ENCODE measurements at places on chromosomes 11 and 22.

GRCh38 chr22:46145896-46146295 is 4.4 kb upstream of the PPARA start:
- DNase-seq, result no peak

DNA sequence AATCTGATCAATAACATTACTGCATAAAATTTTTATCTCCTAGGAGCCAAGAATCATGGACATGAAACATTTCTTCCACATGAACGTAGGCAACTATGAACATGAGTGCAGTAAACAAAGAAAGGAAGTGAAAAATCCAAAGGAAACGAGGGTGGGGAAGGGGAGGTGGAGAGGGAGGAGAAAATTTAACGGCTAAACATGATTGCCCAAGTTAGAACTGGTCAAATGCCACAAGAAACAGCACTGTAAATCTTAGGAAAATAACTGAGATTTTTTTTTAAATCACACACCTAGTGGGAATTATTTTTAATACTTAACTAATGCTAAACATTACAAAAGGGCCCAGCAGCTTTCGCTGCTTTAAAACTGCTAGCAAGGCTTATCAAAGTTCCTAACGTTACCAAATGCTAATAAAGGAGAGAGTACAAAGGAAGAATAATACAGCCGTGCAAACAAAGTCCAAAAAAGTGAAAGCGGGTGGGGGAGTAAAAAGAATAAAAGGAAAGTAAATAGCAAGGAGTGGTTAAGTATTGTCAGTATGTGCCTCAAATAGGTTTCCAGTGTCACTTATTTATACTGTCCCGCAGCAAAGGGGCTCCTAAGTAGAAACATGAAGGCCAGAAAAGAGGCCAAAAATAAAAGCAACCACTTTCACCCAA is 13.7 kb downstream of the NARS2 start:
- DNase-seq, result no peak

- no peak for DNase-seq
Observed at GRCh38 chr11:78800096-78800690, 225.5 kb upstream of the NARS2 start.

- DNase-seq, result no peak
Observed at GRCh38 chr22:30169002-30169401, 77.6 kb downstream of the LIF start.

GRCh38 chr11:102985850-102986249 is 30.3 kb upstream of the MMP13 start:
- no peak for DNase-seq

- DNase-seq, result no peak
Observed at GRCh38 chr22:39980596-39980995, 14.2 kb upstream of the FAM83F start.

DNA sequence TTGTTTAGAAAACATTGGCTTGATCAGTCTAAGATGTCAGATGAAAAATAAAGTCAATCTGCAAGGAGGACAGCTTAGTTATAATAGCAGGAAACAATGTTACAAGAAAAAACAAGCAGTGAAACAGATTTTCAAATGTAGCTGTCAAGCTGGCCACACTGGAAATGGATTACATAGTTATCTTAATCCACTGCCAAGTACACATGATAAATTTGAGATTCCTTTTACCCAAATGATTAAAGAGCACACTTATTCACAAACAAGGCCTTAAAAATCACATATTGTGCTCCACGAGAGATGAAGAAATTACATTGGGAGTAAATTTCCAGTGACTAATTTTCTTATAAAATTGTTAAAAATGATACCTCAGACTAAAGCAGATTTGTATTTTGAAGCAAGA is 17.5 kb upstream of the ESAM start:
- no peak for DNase-seq

GRCh38 chr11:41254966-41255365 is 204.5 kb downstream of the LRRC4C start:
- no peak for DNase-seq

DNA sequence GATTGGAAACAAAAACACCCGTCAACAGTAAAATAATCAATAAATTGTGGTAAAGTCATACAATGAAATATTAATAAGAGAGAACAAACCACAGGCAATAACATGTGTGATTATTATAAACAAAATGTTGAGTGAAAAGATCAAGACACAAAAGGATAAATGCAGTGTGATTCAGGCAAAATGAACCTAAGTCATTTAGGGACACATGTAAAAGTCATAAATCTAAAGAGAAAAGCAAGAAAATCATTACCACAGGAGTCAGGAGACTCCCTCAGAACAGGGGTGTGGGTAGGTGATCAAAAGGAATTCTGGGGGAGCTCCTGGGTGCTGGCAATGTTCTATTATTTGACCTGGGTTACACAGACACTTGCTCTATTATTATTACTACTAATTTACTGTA is 47.9 kb upstream of the PPP2R1B start:
- DNase-seq, result no peak

DNA sequence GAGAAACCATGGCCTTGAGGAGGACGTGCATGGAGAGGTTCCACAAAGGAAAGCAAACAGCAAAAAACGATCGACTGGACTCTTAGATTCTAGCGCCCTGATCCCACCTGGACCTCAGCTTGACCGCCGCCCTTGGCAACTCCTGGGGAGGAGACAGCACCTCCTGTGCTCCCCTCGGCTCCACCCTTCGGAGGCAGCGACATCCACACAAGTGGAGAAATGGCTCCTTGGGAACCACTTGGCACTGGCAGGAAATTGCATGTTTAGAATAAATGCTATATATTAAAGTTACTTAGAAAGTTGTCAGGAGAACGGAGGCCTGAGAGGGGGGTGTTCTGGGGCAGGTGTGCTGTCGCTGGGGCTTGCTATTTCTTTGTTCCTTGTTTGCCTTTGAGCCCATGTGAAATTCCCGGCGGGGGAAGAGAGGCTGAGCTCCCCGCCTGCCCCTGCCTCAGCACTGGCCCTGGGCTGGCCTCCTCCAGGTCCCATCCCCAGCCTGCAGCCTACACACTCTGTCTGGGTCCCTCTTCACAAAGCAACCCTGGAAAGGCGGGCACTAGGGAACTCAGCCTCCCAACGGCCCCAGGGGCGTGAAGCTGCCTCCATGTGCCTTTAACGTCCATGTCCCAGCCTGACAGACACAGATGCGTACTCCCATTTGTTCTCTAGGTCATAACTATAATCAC is 395.3 kb downstream of the BRD1 start:
- DNase-seq, result no peak

- DNase-seq, result no peak
Observed at GRCh38 chr11:126518972-126519690, 163.6 kb downstream of the ST3GAL4 start.

GRCh38 chr22:42692239-42693054 is 28.2 kb downstream of the A4GALT start:
- no peak for DNase-seq

DNA sequence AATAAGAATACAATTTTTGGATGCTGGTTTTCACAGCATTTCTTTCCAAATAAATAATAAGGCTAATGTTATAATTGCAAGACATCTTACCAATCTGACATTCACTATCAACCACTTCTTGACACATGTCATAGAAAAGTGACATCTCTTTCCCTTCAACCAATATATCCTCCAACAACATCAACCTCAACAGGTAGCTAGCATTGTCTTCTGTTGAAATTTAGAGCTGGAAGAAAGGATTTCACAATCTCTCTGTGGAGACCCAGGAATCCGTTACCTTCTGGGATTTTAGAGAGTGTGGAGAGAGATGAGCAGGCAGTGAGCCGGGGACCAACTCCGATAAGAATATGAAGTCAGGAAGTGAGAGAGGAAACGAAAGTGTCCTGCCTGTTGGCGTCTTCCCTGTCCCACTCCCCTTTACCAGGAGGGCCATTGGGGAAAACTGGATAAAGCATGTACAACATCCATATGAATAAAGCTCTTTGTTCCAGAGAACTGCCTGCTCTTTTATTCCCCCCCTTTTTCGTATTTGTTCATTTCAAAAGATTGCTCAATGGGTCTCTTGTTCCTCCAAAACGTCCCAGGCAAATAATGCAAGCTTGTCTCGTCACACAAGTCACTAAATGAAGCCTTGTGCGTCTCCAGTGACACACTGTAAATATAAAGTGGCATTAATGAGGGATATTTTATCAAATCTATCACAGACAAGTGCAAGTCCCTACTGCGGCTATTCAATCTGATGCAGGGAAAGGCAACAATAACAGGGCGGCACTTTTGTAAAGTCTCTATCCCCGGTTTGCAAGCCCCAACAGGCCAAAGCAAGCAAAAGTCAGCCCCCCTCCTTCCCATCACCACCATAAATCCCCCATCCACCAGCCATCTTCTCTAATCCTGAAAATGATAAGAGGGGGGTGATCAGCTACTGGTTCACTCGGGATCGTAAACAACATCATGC is 3.4 kb downstream of the CADM1 start:
- no peak for DNase-seq

Data from T-helper 2 cell (primary cell).